Activated CD8-positive, alpha-beta memory T cell treated with anti-CD3 and anti-CD28 coated beads, Interleukin-2, amount 50 U/mL, for 48 hours (primary cell): ENCODE measurements at places on chromosomes 11 and 22.

DNA sequence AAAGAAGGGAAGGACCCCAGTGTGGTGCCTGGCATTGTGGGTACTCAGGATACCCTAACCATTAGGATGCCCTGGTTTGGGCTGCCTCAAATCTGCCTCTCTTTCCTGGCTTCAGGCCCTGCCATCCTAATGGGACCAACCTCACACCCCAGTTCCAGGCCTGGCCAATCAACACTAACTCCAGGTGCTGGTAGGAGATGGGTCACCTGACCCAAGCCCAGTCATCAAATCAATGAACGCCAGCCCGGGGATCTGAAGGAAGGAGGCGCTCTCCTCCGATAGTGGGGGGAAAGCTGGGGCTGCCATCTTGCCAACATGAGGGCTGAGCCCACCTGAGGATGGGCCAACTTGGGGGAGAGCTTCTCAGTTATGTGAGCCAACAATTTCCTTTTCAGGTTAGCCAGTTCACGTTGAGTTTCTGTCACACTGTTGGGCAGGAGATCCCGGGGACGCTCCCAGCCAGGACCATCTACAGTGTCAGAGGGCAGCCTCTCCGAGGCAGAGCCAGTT lies 12.7 kb downstream of the MFNG start:
- no peak for DNase-seq

- DNase-seq: no peak
Measured at GRCh38 chr11:1460986-1461825, 25.4 kb downstream of the MOB2 start.

- DNase-seq: no peak
Measured at GRCh38 chr11:43376594-43376993, 17.9 kb downstream of the TTC17 start.

- peak; percentile 71 for DNase-seq
Measured at GRCh38 chr22:36546092-36546804, 17.3 kb upstream of the EIF3D start.

GRCh38 chr11:71199226-71199820 lies 53.1 kb downstream of the SHANK2 start:
- DNase-seq: no peak

DNA sequence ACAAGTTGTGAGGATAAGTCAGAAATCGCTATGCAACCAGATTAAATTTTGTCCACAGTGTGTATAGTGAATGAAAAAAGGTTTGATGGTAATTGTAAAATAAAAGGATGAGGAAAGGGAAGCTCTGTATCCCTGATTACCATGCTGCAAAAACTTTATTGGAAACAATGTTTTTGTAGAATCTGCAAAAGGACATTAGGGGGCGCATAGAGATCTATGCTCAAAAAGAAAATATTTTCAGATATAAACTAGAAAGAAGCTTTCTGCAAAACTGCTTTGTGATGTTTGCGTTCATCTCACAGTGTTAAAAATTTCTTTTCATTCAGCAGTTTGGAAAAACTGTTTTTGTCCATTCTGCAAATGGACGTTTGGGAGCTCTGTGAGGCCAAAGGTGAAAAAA lies 390.5 kb downstream of the OR4C45 start:
- no peak for DNase-seq

DNA sequence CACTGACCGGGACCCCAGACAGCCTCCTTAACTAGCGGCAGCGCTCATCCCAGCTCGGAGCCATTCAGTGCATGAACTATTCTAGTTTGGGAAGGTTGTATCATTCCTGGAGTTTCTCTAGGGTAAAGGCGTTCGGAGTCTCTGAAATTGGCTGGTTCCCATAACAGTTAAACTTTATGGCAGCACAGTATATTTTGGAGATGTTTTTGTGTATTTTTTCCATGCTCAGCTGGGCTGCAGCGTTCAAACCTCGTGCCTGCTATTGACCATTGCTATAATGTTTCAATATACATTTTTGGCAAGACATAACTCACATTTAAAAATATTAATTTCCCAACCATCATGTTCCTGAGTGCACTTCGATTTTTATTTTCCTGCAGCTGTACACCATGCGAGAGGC lies 169.7 kb downstream of the ST3GAL4 start:
- DNase-seq: no peak

DNA sequence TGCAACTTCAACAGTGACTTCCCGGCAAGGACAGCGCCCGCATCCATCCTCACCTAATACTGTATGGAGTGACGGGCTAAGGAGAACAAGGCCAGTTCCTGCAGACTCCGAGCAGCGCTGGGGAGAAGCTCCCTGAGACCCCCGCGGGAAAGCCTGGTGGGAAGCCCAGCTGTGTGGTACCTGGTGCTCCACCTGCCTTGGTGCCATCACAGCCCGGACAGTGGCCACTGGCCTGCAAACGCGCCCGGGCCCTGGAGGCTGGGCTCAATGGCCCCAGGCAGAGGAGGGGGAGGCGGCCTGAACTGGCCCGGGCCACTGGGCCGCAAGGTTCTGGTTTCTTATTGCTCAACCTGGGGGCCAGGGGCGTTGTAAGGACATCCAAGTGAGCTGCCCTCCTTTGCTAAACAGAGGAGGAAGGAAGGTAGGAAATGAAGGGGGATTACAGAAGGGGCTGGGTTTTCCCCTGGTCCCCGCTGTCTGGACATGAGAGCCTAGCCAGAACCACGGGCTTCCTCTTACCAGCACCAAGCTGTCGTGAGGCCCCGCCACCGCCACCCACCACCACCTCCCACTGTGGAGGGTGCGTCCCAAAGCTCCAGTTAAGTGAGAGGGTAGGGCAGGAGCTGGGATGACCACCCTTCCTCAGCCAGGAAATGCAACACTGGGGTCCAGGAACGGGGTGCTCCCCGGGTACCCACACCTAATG lies 8.5 kb upstream of the CDC42BPG start:
- DNase-seq: no peak

- DNase-seq: peak; percentile 84
Measured at GRCh38 chr22:37639070-37639760, at the start of gene SH3BP1. SH3BP1 (plus strand) TSS chr22:37639669; CDS start chr22:37639788, 119 bp downstream.

GRCh38 chr11:90330632-90331031 lies 107.8 kb upstream of the CHORDC1 start:
- no peak for DNase-seq

DNA sequence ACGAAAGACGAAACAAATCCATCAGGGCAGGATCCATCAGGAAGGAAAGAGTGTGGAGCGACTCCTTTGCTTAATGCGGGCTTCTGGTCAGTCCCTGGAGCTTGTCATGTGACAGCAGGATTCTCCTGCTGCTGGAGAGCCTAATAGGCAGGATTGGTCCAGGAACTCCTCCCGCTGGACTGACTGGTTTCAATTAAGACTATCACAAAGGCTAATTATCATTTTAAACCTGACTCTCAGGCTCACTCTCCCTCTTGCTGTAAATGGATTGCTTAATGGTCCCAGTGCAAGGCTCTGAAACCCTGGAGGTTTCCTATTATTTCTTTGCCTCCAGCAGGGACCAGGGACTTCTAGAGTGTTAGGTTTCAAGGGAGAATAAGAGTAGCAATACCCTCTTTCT lies 493.8 kb downstream of the NTM start:
- DNase-seq: no peak
